ENCODE measurements at places on chromosomes 2 and 18. TPM values are rescaled to one million over a fixed set of nuclear protein-coding genes. Genes with fewer than 3 reads are reported as not detected.
A peak's percentile ranks its signal among the peaks of the same experiment; 100 is the strongest.

DNA sequence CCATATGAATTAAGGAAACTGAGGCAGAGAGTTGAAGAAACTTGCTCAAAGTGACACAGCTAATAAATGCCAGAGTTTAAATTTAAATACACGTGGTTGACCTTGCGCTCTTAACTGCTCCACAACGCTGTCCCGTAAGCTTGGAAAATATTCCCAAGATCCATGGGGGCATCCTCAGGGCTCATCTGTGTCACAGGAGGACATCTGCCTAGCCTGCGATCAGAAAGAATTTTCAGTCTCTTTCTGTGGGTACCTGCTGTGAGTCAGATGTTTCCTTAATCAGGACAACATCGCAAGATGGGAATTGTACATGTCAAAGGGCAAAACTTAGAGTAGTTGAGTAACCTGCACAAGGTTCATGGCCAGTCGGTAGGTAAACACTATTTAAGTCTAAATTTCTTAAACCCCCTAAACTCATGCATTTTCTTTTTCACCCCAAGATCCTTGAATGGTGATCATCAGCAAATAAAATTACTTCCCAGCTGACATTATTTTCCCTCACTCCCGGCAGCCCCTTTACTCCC lies 1.4 kb downstream of the CMPK2 start:
- no peak for DNase-seq

DNA sequence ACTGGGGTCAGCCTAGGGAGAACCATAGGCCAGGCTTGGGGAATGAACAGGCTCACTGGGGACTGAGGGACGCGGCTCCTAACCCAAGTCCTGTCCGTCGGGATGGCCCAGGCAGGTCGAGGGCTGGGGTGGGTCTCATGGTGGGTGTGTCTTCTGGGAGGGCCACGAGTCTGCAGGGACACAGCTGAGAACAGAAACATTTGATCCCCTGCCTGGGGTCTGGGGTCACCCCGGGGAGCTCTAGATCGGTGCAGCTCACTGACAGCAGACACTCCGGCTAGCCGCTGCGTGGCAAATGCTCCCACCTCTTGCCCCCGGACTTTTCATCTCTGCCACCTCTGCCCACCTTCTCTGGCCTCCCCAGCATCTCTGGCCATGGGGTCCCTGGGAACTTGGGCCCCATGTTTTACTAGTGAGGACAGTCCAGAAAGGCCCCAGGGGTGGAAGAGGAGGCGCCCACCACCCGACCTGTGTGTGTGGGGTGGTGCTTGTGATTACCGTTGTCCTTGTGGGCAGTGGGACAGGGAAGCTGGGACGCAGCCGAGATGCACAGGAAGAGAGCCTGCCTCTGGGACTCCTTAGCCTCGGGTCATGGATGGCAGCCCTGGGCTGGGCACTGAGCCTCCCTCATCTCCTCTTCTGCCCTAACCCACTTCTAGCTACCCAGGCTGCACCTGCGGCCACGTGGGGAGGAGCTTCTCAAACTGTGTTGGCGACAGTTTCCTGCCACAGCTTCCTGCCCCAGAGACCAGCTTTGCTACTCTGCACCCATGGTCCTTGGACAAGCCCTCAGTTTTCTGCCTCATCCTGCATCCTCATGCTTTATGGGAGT lies 4.9 kb downstream of the ZAP70 start:
- DNase-seq = no peak

GRCh38 chr2:59077981-59078531 lies 836.9 kb upstream of the FANCL start:
- no peak for DNase-seq

DNA sequence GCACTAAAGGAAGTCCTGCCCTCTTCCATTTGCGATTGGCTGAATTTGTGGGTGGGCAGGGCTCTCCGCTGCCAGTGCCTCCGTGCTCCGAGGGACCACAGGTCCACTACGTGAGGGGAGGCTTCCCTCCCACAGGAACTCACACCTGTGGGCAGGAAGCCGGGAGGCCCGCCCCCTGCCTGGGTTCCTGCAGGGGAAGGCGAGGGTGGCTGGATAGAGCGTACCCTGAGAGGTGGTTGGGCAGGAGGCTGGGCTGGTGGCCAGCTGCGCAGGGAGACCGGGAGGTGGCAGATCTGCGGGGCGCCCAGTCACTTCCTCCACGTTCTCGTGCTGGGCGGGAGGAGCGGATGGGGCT lies 47.0 kb upstream of the PTH2R start:
- DNase-seq = no peak

AGBL5 gene
- 18.9 TPM for total RNA-seq

CNTNAP5 gene
- not detected for total RNA-seq

DNA sequence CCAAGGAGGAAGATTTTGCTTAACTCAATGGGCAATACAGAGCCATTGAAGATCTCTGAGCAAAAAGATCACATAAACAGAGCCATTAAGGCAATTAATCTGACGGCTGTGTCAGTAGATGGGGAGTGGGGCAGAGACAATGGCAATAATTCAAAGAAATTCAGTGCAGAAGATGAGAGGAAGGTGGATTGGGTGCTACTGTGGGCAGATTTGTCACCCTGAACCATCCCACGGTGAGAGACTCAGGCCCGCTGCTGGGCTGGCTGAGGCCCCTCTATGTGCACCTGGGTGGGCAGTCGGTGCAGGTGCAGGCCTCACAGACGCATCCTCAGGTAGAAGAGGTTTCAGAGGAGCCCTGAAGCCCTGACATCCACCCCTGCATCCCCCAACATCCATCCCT lies 458.6 kb downstream of the EIPR1 start:
- DNase-seq = no peak

DCTN1 gene
- total RNA-seq = 113 TPM

GRCh38 chr2:108922141-108922915 lies 66.7 kb downstream of the EDAR start:
- DNase-seq = peak; percentile 60

DNA sequence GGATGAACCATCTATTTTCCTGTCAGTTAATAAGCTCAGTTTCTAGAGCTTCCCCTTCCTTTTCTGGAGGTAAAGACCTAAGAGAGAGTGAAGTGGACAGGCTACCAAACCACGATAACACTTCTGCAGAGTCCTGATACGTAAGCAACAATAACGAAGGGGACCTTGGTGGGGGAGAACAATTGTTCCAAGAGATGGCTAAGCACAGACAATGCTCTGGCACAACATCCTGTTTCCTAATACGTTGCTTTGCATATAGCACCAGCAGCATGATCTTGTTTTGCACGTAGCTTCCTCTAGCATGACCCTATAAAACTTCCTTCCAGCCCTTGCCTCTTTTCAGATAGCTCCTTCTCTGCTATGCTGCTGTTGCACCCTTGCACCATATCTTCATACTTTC lies 247.3 kb downstream of the RAD51AP2 start:
- no peak for DNase-seq

GRCh38 chr18:54859667-54860421 lies 31.6 kb downstream of the RAB27B start:
- DNase-seq = no peak

GRCh38 chr2:219541611-219542180 lies 1.9 kb downstream of the CHPF start:
- peak; percentile 87 for DNase-seq

DNA sequence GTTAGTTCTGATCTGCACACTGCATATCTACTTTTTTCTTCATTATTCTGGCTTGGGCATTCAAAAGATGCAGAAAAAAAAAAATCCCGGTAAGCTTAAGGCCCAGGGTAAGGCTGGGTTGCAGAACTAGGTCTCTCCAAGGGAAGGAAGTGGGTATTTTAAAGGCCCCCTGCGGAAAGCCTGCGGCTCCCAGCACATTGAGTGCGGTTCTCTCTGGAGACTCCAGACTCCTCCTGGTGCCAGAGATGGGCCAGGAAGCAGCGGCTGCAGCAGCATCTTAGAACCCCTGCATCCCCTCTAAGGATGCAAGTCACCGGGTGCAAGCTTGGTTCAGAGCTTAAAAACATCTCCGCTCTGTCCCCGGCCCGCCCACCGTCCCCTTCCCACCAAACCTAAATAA lies 49.5 kb downstream of the TGIF1 start:
- no peak for DNase-seq

DNA sequence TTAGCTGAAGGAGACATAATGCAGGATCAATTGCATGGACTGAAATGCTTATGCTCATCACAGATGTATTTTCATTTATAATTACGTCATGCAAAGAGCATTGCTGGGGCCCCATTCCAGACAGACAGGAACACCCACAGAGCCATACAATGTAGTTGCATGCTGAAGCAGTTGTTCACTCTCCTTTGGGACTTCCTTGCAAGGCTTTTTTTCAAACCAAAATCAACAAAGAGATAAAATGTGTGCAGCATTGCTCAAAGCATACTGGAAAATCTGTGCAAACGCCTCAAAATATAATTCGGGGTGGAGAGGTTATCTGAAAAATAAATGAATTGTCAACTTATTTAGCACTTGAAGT lies 463.2 kb downstream of the CDH2 start:
- no peak for DNase-seq

GRCh38 chr2:200216310-200216709 lies 90.2 kb upstream of the SPATS2L start:
- no peak for DNase-seq

DNA sequence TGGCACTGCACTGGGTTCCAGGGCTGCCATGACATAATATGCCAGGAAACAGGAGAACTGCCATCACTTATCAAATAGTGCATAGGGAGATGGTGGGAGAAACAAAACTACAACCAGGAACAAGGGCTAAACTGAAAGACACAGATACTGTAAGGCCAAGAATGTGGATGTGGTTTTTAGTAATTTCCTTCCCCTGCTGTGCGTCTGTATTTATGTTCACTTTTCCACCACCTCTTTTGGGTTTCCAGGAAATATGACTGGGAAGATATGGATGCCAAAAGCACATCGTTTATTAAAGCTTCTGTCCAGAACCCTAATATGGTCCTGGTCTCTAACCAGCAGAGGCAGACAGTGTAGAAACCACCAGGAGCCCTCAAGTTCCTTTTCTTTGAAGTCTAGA lies 759.7 kb upstream of the FANCL start:
- DNase-seq = no peak

CYP26B1 gene
- total RNA-seq = 16.9 TPM

- DNase-seq = no peak
Observed at GRCh38 chr2:64250751-64251423, 106.7 kb upstream of the PELI1 start.

- no peak for DNase-seq
Observed at GRCh38 chr2:207142461-207142860, 23.3 kb downstream of the KLF7 start.

GRCh38 chr2:223560749-223561435 lies 41.3 kb downstream of the SCG2 start:
- peak; percentile 43 for DNase-seq

TMEM37 gene
- 0.17 TPM for total RNA-seq

DNA sequence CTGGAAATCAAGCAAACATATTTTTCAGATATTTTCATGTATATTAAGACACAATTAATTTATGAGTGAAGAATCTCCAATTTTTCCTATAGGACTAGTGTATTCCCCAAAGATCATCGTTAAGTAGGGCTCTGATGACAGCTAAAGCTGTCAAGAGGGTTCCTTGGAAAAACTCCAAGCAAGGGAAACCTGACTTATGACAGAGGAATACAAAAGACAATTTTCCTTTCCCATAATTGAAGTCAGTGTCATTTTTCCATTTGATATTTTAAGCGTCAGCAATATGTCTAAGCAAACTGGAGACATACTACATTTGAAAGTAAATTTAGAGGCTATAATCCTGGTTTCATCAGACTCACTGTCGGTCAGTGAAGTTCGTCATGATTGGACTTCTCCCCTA lies 36.1 kb downstream of the RIT2 start:
- no peak for DNase-seq

DNA sequence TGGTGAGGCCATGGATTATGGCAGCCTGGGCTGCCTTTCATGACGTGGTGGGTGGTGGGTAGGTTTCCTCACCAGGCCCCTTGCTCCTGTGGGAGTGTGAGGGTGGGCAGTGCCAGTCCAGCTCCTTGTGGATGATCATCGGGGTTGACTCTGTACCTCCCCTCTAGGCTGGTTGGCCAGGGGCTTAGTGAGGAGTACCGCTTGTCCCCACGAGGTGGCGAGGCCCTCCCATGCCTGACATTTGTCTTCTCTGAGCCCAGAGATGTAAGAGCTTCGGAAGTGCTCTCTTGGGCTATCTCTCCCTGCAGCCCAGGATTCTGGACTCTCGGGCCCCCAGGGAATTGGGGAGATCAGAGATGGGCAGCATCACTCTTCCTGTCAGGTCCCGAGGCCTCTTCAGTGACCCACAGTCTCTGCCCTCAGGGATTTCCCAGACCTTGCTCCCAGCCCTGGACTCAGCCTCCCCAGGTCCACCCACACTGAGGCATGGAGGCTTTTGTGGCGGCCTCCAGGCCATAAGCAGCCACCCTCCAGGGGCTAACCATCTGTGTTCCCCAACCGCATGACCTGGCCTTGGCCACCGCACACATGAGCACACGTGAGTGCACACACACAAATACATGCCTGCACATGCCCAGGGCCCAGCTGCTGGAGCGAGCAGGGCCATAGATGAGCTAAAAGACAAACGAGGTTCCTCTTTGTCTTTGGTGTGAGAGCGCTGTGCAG lies 6.5 kb downstream of the SPR start:
- DNase-seq = peak; percentile 40

DNA sequence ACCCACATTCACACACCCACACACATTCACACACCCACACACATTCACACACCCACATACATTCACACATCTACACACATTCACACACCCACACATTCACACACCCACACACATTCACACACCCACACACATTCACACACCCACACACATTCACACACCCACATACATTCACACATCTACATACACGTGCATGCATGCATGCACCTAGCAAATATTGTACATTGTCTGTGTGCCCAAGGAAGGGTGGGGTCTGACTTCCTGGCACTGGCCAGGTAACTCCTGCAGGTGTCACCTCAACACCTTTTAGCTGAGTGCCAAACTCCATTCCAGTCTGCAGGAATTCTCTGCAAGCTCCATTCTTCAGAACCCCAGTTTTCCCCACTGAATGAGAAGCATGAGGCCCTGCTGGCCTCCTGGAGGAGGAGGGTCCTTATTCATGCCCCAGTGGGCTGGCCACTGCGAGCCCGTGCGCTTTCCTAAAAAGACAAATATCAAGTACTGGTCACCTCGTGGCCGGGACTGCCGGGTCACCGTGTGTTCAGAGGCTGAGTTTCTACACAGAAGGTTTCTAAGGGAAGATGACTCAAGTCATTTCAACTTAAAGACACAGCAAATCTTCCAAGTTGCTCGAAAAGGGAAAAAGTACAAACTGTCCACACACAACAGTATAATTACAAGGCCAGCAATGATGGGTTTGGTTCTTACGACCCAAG lies 131.5 kb downstream of the HDAC4 start:
- peak; percentile 43 for DNase-seq

CNGA3 gene
- not detected for total RNA-seq

EFHD1 gene
- total RNA-seq = not detected

DNA sequence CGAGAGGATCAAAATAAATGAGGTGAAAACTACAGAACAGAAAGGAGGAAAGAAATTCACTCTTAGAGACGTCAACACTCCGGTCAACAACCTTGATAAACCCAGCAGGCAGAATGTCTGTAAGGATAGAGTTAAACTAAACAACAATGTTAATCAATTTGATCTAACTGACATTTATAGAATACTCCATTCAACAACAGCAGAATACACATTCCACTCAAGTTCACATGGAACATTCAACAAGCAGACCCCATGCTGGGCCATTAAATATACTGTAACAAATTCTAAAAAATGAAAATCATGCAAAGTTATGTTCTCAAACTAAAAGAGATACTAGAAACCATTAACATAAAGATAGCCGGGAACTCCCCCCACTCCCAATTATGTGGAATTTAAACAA lies 41.8 kb downstream of the FAM210A start:
- DNase-seq = no peak

- no peak for DNase-seq
Observed at GRCh38 chr18:48376406-48376805, 32.8 kb downstream of the ZBTB7C start.

GRCh38 chr18:51273437-51273836 lies 76.0 kb upstream of the MEX3C start:
- DNase-seq = no peak
